Activated T-cell treated with anti-CD3 and anti-CD28 coated beads for 4 hours (primary cell): ENCODE measurements at places on chromosomes 6 and 20.

- DNase-seq = no peak
These were observed 560.4 kb upstream of the JAG1 start for GRCh38 chr20:11234181-11234580.

- no peak for DNase-seq
These were observed 155.3 kb downstream of the EYA4 start for GRCh38 chr6:133396233-133396983.

- no peak for DNase-seq
These were observed 96.8 kb downstream of the PDE10A start for GRCh38 chr6:165566088-165566828.

- no peak for DNase-seq
These were observed 236.5 kb upstream of the FOXQ1 start for GRCh38 chr6:1075444-1075843.

- DNase-seq = no peak
These were observed 1.2 kb downstream of the GGT7 start for GRCh38 chr20:34871320-34871926.

GRCh38 chr6:36128793-36129192, 1.5 kb upstream of the MAPK13 start:
- DNase-seq = no peak

- no peak for DNase-seq
These were observed 202.5 kb upstream of the MAN1A1 start for GRCh38 chr6:119552021-119552420.

- DNase-seq = no peak
These were observed 761 bp upstream of the NR2E1 start for GRCh38 chr6:108164815-108165706.

- no peak for DNase-seq
These were observed 1.4 kb downstream of the SOX12 start for GRCh38 chr20:326645-327185.

DNA sequence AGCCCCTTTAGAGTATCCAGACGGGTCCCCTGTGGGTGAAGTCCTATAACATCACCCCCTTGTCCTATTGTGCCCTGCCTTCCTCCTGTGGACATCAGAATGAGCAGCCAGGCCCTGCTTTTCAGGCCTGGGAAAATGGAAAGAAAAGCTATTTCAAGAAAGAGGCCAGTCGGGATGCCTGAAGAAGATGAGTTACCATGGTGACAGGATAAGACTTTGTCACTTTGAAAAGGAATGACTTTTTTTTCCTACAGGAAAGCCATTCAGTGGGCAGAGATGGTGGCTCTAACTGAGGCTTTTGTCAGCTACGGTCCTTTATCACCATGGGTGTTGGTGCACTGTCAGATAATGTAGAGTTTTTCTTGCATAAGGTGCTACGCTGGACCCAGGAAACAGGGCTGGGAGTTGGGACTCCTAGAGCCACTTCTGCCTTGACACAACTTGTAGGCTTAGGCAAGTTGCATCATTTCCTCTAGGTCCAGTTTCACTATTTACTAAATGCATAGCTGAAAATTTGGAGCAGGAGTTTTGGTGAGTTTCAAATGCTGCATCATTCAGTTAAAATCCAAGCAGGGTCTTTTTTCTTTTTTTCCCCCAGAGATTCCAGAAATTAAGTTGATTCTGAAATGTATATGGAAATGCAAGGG, 293.6 kb upstream of the PRND start:
- DNase-seq = no peak

GRCh38 chr6:11571073-11571472, 33.5 kb downstream of the TMEM170B start:
- DNase-seq = no peak

- DNase-seq = no peak
These were observed 40.0 kb upstream of the TAF8 start for GRCh38 chr6:42010185-42010891.

DNA sequence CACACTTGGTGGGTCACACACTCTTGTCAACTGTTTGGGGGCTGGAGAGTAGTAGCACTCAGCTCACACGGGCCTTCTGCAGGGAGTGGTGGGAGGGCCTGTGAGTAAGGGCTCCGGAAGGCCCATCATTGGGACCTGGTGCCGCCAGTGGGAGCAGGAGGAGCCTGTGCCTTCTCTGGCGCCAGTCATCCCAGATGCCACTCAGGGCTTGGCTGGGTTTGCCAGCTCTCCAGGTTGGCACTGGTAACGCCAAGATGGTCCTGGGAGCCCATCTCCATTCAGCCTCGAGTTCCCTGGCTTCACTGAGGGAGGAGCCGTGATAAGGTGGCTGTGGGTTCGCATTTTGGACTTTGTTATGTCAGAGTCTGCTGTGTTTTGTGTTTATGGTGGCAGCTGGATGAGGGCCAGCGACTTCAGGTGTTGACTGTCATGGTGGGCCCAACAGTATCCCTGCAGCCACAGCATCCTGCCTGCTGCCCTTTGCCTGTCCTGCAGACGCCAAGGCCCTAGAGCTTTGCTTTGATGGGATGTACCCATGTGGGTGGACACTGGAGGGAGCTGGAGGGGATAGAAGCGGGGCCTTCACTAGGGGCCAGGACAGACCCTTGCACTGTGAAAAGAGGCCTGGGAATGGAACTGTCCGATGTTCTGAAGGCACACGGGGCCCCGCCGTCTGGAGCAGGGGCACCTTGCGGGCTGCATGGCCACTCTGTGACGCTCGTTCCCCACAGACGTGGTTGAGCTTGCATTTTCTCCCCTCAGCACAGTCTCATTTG, 13.3 kb upstream of the DNAJC5 start:
- no peak for DNase-seq

- DNase-seq = no peak
These were observed 15.7 kb downstream of the CNKSR3 start for GRCh38 chr6:154494592-154495311.

DNA sequence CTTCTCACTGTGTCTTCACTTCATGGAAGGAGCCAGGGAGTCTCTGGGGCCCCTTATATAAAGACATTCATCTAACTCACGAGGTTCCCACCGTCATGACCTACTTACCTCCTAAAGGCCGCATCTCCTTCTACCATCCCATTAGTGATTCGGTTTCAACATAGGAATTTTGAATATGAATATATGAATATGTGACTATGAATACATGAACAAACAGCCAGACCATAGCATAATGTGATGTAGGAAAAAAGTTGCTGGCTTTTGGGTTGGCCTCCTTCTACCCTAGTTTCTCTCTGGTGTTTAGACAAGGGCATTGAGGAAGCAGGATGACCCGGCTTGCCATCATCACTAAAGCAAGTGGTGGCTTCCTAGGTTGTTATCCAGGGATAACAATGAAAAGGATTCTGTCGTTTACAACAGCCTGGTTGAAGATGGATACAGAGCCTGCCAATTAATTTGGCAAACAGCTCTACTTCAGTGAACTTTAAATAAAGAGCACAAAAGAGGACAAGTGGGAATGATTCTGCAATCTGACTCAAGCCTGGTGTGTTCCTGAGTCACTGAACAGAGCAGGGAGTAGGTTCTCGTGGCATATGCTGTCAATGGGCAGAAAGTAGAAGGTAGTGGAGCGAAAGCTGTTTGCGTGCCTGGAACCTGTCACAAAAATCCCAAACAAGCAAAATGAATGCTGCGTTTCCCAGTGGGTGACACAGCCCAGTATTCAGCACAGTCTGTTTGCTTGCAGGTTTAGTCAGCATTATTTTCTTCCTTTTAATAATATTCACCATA, 44.0 kb upstream of the DOK5 start:
- no peak for DNase-seq

- no peak for DNase-seq
These were observed 17.8 kb downstream of the ME1 start for GRCh38 chr6:83413068-83413467.

GRCh38 chr6:137821491-137821890, 45.6 kb upstream of the TNFAIP3 start:
- DNase-seq = no peak

DNA sequence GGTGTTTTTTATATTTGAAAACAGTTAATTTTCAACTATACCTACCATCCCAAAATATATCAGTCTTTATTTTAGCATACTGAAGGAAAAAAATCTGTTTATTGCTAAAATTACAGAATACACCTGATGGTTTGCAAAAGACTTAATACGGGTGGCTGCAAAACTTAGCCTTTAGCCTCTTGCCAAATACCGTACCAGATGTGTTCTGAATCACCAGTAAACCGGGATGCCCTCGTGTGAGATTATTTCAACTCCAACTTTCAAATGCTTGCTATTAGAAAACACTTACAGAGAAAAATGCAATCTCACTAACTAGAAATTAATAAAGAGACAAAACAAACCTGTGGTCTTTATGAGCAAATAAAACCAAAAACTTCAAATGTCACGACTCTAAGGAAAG, 36.0 kb downstream of the REV3L start:
- no peak for DNase-seq

DNA sequence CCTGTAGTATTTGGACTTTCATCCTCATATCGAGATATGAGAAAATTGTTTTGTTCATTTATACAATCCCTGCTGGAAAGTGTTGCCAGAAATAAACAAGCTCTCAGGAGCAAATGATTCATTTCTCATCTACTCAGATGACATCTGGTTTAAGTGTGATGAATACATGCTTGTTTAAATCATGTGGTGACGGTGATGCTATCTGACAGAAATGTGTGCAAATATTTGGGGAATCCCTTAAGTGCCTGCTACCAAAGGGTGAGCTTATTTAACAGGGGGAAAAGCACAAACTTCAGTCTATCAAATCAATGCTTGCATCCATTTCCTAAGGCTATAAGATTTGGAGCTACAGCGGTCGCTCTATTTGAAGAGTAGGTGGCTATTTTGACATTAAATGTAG, 368.3 kb upstream of the SASH1 start:
- no peak for DNase-seq

GRCh38 chr6:161150566-161150965, 123.3 kb downstream of the AGPAT4 start:
- DNase-seq = no peak

DNA sequence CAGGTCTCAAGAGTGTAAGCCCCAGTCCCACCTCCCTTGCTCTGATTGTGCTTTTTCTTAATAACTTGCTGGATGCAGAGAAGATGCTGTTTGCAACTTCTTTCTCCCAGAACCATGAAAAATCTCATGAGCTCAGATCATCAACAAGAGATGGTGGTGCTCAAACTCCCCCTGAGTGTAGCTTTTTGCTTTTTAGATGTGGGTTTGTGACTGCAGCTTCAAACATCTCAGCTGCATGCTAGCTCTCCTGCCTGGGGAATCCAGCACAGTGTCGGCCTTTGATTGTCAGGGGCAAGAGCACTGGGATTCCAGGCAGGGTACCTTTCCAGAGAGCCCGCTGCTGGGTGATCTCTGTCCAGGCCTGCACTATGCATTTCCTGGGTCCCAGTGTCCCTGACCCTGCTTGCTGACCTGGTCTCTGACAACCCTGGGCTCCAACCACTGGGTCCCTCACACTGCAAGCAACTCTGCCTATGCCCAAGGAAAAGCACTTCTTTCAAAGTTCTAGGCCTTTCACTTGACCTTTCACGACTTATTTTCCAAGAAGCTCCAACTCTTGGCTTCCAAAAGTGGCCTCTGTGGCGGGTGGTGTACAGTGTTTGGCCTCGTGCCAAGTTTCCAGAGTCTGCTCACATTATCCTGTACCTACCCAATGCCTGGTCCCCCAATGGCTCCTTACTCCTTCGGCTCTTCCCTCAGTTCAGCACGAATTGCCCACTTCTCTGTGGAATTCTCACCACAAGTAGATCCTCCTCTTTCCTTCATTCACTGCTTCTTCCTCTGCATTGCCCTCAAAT, 69.7 kb upstream of the LY86 start:
- DNase-seq = no peak

DNA sequence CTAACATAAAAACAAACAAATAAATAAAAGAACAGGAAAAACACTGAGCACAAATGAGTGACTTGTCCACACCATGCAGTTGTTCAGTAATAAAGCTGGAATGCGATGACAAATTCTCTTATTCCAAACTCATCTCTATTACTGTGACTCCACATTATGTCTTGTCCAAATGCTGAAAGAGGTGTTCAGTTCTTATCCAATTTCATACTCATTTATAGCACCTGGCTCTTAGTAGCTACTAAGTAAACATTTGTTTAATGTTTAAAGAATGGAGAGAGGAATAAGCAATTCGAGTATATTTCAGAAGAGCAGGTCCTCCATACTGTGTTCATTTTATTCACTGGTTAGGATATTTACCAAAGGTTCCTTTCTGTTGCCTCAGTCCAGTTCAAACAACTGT, 439.0 kb upstream of the JAG1 start:
- DNase-seq = no peak

GRCh38 chr6:99146711-99147110, 199.0 kb upstream of the FBXL4 start:
- no peak for DNase-seq

GRCh38 chr20:52129611-52130010, 62.0 kb downstream of the ZFP64 start:
- DNase-seq = no peak

- DNase-seq = no peak
These were observed 132.4 kb upstream of the MAFB start for GRCh38 chr20:40821429-40821828.

DNA sequence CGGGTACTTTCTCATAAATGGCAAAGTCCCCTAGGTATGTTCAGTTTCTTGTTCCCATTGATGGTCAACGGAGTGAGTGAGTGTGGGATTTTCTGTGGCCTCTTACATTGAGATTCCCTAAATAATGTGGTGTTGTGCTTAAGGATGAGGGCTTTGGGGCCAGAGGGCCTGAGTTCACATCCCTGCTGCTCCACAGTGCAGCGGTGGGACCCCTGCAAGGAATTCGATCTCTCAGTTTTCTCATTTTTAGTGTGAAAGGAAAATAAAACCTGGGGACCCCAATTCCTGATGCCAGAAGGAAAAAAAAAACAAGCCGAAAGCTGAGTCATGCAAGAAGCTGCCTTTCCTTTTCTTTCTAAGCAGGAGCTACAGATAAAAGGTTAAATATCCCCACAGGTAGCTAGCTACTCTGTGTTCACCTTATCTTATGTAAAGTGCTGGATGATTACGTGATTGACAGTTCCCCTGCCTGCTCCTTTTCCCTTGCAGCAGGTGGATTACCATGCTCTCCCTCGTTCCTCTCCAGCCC, 120.2 kb upstream of the CLDN20 start:
- no peak for DNase-seq

- DNase-seq = no peak
These were observed 102.3 kb upstream of the IMPG1 start for GRCh38 chr6:76174722-76175121.

DNA sequence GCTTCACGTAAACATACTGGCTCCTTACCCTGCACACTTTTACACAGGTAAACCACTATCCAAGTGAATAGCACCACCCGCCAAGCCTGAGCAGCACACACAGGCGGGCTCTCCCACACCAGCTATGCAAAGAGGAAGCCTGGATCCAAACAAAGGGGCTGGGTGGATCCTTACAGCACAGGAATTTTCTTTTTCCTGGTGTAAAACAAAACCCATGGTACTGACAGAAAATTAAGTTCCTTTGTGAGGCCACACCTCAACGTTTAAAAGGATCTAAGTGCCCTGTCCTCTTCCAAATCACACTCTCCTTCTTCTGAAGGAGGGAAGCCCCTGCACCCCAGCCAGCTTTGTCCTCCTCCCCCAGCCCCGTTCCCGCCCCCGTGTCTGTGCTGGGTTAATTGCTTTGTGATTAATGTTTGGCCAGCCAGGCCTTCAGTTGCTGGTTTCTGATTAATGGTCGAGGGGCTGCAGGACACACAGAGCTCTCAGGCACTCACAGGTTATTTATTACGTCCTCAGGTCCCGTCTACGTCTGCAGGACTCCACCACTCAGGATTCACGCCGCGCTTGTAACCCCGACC, 6.1 kb downstream of the DACT2 start:
- DNase-seq = no peak
